Fibroblast of the aortic adventitia (primary cell): ENCODE measurements at places on chromosomes 16 and 17. TPM values are rescaled to one million over a fixed set of nuclear protein-coding genes. Genes with fewer than 3 reads are reported as not detected.

DNA sequence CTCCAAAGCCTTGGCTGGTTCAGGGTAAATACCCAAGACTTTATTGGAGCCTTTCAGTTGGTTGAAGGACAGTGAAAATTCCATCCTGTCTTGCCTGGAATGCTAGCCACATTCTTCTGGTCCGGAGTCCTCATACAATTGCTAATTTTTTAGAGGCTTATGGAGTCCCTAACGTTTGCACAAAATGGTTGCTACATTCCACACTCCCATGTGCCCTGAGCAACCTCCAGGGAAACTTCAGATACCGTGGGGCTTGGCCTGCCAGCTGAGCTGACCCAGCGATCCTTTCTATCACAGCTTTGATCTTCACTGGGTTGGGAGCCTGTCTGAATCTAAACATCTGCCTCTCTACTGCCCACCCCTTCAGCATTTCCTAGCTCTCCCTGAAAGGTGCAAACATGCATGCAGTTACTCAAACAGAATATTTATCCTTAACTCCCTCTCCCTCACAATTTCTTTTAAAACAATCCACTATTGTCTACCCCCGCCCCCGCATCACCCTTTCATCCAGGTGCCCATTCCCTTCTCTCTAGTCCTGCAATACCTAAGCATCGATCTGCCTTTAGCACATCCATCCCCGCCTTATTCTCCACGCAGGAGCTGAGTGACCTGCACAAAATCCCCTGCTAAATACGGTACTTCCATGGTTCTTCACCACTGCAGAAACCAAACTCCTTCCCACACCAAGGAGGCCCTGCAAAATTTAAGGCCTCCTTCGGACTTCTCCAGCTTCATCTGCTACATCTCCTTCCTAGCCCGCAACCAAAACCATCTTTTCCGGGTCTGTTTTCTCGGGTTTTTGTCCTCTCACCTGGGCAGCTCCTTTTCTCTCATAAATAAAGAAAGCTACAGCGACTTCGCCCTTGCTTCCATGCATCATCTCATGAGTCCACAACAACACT is 810 bp upstream of the GAN start:
- peak; percentile 18 for DNase-seq

MMP15 gene
- 1.3 and 2.4 TPM in 2 replicates for total RNA-seq

DNA sequence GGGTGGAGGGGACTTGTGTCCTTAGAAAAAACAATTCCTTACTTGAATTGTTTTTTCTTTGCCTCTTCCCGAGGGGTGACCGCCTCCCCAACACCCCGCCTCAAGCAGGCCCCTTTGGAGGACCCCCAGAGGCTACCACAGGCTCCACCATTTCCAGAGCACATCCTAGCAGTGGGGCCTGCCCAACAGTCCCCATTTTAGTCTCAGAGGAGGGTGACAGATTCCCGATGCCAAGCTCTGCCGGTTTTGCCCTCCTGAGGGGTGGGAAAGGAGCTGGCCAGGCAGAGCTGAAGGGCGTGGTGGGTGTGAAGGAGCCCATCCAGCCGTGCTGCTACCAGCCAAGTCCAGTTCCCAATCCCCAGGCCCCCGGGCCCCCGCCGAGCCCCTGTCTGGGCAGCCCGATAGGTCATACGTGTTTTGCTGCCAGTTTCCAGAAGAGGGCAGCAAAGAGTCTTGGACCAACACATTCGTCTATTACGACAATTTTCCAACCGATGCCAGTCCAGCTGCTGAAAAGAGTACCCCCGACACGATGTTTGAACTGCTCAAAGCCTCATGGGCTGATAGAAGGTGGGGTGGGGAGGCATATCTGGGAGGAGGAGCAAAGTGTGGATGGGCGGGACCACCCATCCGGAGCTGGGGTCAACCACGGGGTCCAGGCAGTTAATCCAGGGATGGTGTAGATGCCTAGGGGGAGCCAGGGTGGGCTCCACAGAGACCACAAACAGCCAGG is 18.8 kb upstream of the GAA start:
- peak; percentile 84 for DNase-seq

GRCh38 chr16:11473728-11474127 is 113.0 kb downstream of the LITAF start:
- DNase-seq = no peak

DNA sequence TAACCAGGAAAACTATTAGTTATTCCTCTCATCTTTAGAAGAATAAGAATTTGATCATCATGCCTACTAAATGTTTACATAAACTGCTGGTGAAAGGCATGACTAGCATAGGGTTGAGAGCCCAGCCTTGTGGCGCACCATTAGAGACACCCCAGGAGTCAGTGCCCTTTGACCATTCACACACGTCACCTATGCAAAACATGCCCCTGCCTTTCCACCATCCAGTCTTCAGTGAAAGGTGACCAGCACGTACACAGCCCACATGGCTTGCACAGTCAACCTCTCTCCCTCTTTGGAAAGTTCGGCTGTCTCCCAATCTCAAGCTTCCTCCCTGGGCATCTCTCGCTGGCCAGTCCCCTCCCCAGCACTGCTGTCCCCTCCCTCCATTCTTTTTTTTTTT is 150.3 kb downstream of the ENGASE start:
- DNase-seq = no peak

DNA sequence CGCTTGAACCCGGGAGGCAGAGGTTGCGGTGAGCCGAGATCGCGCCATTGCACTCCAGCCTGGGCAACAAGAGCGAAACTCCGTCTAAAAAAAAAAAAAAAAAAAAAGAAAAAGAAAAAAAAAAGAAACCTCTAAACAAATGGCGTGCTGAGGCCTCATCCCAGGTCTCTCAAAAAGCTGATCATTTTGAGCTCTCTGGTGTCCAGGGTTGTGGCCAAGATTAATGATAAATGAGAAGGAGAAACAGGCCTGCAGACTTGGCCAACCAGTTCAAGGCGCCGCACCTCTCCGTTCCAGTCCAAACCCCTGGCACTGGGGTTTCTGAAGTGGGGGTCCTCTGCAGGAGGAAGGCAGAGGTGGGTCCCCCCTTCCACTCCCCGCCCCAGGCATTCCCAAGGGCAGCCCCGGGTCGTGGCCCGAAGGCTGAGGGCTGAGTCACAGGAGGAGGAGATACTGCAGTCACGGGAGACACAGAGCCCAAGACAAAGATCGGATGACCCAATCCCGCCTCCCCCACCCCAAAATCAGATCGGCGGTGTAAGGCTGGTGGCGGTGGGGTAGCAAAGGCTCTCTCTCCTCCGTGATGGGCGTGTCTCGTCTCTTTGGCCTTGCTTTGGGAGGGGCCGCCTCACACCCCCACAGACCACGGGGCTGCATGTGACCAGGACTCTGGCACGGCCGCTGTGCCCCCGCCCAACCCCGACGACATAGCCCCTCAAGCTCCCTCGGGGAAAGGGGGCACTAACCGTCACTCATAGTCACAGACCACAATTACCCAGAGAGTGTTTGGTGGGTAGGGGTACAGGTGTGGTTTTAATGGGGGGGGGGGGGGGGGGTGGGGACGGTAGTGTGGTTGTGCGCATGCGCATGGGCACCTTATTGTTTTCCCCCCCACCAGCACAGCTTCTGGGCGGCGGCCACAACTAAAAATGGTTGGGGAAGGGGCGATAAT is 1.1 kb downstream of the VAT1 start:
- DNase-seq = peak; percentile 88

SCGB1C2 gene
- total RNA-seq = not detected in 2 replicates

- DNase-seq = no peak
Observed at GRCh38 chr16:49405123-49405522, 31.5 kb downstream of the C16orf78 start.

DNA sequence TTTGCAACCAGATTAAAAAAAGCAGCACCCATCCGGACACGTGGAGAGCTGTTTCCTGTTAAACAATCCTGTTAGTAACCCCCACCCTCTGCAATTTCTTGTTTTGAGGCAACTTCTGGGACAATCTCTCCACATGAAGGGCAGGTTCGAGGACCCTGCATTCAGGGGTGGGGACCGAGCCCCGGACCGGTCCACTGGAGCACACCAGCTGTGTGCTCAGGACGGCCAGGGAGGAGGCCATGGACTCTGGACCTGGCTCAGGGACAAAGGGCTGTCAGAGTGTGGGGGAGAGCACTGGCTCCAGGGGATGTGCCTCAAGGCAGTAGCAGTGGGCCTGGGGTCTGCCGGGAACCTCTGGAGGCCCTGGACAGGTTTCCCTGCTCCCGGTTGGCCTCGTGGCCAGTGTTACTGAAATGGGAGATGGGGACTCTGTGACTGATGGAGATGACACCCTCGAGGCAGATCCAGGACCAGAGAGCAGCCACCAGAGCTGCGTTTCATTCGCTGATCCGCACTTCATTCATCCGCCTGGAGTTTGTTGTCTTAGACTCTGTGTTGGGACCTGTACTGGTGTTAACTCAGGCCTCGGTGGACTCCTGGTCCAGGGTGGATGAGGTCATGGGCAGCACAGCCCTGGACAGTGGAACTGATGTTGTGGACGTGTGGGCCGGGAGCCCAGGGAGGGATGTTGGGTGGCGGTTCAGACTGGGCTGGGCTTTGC is 2.9 kb upstream of the CPNE7 start:
- no peak for DNase-seq

GRCh38 chr16:86011532-86011931 is 112.6 kb downstream of the IRF8 start:
- DNase-seq = no peak

DNA sequence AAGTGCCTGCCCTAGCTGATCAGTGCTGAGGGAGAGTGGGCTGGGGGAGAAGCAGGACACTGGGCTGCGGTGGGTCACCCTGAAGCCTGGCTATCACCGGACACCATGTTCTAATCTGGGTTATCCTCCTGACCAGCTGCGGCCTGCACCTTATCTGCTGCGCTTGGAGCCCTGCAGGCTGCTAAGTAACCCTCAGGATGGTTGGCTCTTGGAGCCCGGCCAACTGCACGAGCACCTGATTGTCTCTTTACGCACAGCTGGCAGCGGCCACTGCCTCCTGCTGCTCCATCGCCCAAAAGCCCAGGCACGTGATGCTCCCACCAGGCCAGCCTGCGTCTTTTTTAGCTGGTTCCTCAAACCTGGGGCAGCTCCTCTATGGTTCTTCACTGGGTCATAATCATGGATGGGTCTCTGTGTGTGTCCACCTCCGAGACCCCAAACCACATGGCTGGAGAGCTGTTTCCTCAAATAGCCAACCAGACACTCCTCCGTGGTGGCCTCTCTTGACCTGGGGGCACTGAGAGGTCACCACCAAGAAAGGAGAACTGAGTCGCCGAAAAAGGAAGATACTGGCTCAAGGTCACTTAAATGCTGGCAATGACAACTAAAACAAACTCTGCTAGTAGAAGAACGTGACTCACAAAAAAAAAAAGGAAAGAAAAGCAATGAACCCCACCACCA is 21.7 kb downstream of the SPHK1 start:
- no peak for DNase-seq

DNA sequence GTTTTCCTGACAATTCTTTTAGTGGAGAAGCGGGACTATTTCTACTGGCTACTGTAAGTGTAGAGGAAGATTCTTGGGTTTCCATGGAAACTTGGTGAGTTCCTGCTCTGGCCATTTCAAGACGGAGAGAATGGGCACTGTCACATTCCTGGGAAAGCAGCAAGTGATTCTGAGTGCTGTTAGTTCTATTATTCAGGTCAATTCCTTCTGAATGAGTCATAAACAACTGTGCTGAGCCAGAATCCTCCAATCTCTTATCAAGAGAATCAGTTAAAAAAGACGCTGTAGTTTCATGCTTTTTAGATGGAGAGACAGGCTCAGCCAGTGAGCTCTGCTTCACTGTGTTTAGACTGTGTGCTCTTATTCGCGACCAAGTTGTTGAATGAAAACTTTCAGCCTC is 19.6 kb downstream of the AKAP10 start:
- peak; percentile 92 for DNase-seq

SULT1A2 gene
- total RNA-seq = 3.3 TPM in 1 of 2 replicates, not detected in the other

DNA sequence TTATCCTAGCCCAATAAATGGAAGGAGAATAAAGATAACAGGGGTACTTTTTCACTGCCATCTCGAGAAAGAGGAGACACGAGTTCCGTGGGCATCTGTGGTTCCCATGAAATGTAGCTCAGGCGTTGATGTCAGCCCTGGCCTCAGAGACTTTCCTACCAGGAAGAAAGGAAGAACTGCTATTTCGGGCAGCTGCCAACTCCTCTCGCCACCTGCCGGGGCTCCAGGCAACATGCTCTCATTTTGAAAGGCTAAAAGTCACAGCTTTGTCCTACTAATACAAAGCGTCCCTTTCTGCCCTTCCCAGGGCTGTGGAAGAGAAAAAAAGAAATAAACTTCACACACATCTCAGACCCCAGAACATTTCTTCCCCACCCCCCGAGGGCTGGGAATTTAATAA is 65.8 kb downstream of the DHRS7C start:
- no peak for DNase-seq

NEUROD2 gene
- not detected in 2 replicates for total RNA-seq

DNA sequence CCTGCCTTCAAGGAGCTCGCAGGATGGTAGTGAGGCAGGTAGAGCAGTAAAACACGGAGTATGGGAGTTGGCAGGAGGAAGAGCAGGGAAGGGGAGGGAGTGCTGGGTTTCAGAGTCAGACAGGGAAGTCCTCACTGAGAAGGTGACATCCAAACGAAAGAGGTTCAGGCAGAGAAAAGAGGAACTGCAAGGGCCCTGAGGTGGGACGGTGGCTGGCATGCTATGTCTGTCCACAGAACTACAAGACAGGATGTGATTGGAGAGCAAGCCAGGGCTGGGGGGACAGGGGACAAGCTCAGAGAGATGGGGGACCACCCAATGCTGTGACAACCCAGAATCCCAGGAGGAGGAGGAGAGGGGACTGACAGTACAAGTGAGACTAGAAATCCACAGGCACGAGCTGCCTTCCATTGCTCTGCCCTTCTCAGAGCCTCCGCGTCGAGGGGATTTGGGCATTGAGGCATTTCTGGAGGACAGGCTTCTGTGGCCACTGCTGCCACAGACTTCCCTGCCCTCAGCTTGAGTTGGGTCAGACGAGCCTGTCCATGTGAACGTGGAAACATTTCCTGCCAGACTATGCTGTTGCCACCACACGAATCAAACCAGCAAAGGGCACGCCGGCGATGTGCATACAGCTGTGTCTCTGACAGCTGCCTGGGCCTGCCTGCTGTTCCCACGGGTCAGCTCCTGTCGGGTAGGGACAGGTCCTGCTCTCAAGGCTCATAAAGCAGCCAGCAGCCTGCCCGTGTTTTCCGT is 100.1 kb downstream of the RAB11FIP4 start:
- no peak for DNase-seq

GRCh38 chr16:66264311-66265047 is 102.0 kb upstream of the CDH5 start:
- no peak for DNase-seq

GRCh38 chr17:13362341-13363122 is 239.2 kb downstream of the HS3ST3A1 start:
- DNase-seq = peak; percentile 51

EVPLL gene
- not detected in 2 replicates for total RNA-seq
